ENCODE measurements at places on chromosomes 3 and 15. TPM values are rescaled to one million over a fixed set of nuclear protein-coding genes. Genes with fewer than 3 reads are reported as not detected.

DNA sequence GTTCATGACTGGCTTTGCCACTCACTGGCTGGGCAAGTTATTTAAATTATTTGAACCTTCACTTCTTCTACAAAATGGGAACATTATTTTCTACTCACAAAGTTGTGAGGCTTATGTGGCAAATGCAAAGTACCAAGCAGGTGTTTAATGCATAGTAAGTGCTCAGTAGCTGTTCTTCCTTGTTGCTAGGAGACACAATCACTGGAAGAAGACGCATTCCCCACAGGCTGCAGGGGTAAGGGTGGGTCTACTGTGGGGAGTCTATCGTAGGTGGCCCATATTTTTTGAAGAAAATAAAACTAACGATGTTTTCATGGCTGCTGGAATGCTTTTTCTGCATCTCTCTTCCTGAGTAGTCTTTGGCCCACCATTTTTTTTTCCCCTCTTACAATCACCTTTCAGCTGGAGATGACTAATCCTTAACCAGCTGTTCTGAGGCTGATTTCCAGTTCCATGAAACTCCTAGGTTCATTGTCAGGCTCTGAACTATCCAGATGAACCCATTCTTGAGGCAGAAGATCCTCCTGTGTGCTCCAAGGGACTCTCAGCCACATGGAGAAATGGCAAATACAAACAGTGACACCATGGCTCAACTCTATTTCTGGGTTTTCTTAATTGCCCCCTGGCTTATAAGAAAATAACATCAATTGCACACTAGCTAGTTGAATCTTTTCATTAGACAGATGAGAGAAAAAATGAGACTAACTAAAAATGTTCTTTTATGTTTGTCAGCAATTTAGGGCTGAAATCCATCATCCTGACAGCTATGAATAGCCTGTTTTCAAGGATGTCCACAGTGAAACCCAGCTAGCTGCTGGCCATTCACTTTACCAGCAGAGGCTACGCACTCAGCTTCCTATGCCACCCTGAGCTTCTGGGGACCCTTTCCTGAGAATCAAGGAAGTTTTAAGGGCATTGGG, 108.3 kb upstream of the ETV5 start:
- DNase-seq, result no peak

Gene CADPS
- 2.4 TPM for polyA plus RNA-seq

Gene ALDH1A2
- polyA plus RNA-seq, result 42.5 TPM

DNA sequence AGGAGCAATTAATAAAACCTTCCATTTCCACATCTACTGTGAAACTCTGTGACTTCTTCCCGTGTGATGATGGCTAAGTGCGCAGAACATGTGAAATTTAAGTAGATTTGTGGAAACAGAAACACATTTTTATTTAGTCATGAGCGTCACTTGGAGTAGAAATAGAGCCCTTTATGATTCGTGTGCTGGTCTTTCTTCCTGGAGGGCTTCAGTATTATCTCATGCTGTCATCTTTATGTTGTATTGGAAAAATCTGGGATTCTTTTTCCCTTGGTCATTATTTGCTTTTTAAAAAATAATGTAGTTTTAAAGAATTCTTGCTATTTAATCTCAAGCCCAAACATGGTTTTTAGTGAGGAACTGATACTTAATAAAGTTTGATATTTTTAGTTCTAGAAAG, 284.0 kb upstream of the CTDSPL start:
- DNase-seq, result no peak

GRCh38 chr3:10228248-10228950, 19.9 kb upstream of the TATDN2 start:
- no peak for DNase-seq

Gene SENP7
- 101 TPM for polyA plus RNA-seq

Gene HYAL3
- 4.0 TPM for polyA plus RNA-seq

Gene DUOXA1
- 1.6 TPM for polyA plus RNA-seq

DNA sequence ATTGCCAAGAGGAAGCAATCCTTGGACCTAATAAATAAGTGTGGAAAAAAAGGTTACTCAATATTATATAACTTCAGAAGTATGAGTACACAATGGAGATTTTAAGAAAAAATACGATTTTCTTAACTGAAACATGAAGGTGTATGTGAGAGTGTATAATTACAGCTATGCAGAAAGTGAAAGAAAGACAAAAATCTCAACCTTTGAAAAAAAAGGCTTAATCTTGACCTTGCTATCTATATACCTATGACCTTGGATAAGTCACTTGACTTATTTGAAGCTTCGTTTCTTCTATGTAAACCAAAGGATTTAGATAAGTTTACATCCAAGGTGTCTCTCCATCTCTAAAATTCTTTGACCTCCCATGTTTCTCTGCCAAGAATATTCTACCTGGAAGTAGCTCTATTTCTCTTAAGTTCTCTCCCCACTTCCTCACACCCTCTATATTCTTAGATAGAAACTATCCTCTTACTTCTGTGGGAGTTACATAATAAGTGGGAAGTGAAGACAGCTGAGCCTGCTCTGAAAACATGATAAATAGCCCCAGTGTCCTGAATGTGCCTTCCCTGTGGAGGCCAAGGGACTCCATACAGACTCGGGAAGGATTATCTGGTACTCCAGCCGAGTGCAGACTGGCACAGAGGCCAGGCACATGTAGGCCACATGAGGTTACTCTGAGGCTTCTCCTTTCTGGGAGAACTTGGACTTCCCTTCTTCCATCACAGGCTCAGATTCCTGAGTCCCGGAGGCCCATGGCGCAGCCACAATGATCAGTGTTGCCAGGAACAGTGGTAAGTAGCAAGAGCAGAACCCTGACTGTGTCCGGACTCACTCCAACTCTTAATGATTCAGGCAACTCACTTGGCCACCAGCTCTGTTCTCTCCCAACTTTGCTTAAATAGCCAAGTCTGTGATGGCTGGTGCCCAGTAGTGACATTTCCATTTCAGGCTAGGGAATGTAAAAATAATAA, 166.8 kb upstream of the COL8A1 start:
- DNase-seq, result no peak
